Dermis microvascular lymphatic vessel endothelial cell (primary cell): ENCODE measurements at places on chromosomes 3 and 15.

DNA sequence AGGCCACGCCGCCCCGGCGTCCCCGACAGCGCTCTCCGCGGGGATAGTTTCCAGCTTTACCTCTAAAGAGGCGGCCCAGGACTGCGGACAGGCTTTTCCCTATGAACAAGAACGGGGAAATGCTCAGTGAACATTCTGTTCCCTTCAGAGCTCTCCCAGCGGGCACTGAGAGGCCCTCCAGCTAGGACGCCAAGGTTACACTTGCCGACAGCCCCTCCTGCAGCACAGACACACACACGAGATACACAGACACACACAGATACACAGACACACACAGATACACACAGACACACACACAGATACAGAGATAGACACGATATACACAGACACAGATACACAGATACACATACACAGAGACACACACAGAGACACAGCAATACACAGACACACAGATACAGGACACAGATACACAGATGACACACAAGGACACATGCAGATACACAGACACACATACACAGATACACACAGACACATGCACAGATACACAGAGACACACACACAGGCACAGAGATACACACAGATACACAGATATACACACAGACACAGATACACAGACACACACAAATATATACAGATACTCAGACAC lies 533 bp upstream of the OCA2 start:
- no peak for DNase-seq

GRCh38 chr3:141722648-141723047 lies 15.4 kb upstream of the RNF7 start:
- no peak for DNase-seq

DNA sequence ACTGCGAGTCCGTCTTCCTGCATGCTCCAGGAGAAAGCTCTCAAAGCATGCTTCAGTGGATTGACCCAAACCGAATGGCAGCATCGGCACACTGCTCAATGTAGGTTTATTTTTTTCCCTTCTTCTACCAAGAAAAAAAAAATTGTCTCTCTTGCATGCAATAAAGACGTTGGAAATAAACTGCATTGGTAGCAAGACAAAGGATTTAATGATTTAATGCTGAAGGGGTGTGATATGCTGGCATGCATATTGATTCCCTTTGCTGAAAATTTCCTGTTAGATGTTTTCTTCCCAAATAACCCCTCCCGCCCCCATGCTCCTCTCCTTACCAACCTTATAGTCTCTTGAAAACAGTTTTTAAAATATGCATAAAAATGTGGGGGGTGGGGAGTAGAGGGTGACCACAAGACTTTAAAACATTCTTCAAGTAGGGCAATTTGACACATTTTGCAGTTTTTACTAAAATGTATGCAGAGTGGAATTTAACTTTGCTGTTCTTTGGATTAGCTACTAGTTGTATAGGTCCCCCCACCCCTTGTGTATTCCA lies 799 bp downstream of the RARB start:
- no peak for DNase-seq

DNA sequence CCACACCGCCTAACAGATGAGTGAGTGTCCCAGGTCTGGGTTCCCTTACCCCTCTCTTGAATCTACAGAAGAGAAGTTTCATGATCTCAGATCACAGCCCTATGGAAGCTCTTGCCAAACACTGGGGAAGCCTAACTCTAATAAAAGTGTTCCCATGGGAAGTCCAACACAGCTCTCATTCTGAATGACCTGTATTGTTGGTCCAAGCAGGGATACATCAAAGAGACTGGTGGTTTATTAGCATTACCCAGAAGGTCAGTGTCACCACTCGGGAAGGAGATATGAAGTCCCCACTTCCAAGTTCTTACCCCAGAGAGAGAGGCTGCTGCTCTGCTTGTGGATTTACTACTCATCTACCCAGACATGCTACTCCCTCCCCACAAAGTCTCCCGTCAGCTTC lies 9.0 kb upstream of the NCBP2 start:
- no peak for DNase-seq

- no peak for DNase-seq
These were observed 771.6 kb upstream of the NR2F2 start for GRCh38 chr15:95558916-95559315.

GRCh38 chr3:177598097-177598833 lies 401.0 kb upstream of the TBL1XR1 start:
- no peak for DNase-seq

DNA sequence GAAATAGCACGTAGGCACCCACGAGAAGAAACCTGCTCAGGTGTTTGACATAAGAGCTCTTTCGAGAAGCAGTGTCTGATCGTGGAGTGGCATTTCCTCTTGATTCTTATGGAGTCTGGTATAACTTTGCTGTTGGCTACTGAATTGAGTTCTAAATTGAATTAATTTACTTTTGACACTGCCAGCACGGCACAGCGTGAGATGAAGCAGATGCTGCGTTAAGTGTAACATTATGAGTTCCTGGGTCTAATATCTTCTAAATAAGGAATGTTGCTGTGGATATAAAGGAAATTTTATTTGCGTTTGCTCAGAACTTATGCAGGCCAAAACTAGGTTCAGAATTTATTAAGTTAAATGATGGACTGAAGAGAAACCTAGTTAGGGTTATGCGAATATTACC lies 919.9 kb downstream of the TUSC7 start:
- DNase-seq: no peak

GRCh38 chr15:68403161-68403941 lies 28.6 kb downstream of the ITGA11 start:
- no peak for DNase-seq

- DNase-seq: no peak
These were observed 21.9 kb downstream of the ZIC4 start for GRCh38 chr3:147384210-147385058.

- no peak for DNase-seq
These were observed 2.2 kb upstream of the NR2F2 start for GRCh38 chr15:96328181-96328876.
